ENCODE measurements at places on chromosomes 1 and 21. TPM values are rescaled to one million over a fixed set of nuclear protein-coding genes. Genes with fewer than 3 reads are reported as not detected.

DNA sequence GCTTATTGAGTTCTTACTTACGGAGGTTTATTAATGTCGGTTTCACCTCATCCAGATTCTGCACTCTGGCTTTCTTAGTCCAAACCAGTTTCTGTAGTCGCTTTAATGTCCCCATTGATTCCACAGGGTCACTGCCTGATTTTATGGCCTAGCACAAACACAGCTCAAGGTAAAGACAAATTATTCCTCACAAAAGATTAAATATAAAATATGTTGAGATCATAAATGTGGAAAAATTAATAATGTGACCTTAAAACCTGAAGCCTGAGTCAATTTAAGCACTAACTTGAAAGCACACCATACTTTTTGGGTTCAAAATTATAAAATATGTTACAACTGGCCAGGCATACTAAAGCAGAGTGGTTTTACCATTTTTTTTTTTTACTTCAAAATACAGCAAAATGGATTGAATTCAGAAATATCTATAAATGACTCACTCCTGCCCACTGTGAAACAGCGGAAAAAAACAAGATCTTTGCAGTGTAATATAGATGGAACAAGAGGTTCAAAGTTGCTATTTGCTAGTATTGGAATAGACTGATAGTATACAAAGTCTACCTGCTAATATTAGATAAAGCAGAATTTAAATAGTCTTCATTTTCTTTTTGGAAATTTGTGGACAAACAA is 37.6 kb upstream of the SAMSN1 start:
- no peak for DNase-seq

GRCh38 chr1:244154508-244154871 is 103.4 kb downstream of the ZBTB18 start:
- DNase-seq = no peak

- DNase-seq = no peak
These were observed 235.2 kb downstream of the TRABD2B start for GRCh38 chr1:47761974-47762373.

DNA sequence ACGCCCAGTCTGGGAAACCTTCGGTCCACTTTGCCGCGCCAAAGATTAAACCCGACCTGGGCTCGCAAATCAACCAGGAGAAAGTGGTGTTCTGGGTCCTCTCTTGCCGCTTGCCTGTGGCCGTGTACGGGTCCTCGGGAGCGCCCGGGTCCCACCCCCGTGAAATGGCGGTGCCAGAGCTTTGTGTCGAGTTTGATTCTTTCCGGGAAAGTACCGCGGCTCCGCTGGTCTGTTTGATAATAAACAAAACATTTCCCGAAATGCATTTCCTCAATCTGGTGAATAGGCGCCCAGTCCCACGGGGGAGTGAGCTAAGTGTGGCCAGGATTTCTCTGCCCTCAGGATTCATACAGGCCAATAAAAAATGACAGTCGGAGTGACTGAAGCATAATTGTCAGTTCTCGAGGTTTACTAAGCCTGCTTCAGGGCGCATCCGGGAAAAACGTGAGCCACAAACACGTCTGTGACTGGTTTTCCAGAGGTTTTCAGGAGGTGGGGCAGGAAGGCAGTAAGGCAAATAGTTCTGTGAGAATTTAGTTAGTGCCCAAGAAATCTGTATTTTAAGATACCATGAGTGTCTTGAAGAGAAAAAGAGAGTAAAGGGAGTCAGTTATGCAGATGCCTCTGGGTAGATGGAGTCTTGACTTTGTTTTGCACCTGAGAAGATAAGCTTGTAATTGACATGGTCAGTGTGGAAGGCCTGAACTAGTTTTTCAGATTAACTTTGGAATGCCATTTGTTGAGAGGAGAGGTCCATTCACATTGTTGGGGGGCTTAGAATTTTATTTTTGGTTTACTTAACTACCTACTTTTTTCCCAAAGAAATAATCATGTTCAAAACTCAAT is 675 bp downstream of the IFNAR1 start:
- peak; percentile 90 for DNase-seq

GRCh38 chr1:30403726-30404125 is 319.7 kb downstream of the MATN1 start:
- no peak for DNase-seq

The CELA2B gene
- not detected for total RNA-seq

GRCh38 chr1:117697220-117697781 is 91.5 kb downstream of the TENT5C start:
- DNase-seq = peak; percentile 65

The CAMK1G gene
- total RNA-seq = 0.11 TPM

DNA sequence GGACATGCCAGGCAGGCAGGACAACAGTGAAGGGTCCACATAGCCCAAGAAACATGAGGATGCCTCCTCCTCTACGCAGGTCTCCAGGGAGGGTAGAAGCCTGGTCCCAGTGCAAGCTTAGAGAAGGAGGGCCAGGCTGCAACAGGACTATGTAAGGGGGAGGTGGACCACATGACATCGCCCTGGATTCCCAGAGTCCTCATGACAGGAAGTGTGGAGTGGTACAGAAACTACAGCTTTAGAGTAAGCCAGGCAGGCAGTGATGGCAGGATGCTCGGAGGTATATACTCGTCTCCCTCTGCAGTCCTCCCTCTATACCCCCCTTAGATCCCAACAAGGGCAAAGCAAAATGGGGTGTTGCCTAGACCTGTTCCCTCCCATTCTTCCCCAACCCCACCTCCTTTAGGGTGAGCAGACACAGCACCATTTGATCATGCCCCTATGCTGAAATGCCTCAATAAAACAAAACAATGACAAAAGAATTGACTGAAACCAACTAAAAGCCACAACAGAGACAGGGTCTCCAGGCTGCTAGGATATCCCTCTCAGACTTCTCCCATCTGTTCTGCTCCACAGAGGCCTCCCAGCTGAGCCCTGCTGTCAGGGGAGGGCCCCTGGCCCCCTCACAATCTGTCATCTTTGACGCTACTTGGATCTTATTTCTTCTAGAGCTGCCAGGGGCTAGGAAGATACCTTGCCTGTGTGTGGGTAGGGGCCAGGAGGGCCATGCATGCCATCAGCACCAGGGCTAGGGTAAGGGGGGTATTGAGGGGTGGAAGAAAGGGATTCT is 13.1 kb downstream of the FAM78B start:
- no peak for DNase-seq

The PTAFR gene
- not detected for total RNA-seq

DNA sequence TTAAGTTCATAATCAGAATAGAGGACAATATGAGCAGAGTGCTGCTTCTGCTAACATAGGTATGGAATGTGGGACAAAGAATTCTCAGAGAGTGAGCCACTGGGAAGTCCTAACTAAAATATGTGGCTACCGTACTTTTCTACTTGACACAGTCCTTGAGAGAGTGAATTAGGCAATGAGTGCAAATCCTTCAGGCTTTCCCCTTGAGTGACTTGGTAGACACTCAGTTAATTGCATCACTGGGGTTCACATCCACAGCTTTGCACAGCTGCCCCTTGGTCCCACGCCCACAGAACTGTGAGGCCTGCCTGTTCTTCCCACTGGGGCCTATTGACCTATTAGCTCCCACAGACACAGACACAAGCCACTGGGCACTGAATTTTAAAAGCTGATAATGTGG is 40.5 kb upstream of the PAXBP1 start:
- DNase-seq = peak; percentile 55

- no peak for DNase-seq
These were observed 391.6 kb downstream of the PBX1 start for GRCh38 chr1:164950541-164950986.

GRCh38 chr1:247366926-247367645 is 35.4 kb upstream of the ZNF496 start:
- DNase-seq = no peak

The FBXO44 gene
- 20.6 TPM for total RNA-seq

The WRAP73 gene
- total RNA-seq = 15.7 TPM

The DNAJC28 gene
- total RNA-seq = 0.38 TPM

- no peak for DNase-seq
These were observed 314.1 kb downstream of the DISC1 start for GRCh38 chr1:231940701-231941100.

The ACKR1 gene
- total RNA-seq = not detected

- DNase-seq = no peak
These were observed 330.4 kb upstream of the BRINP3 start for GRCh38 chr1:190808035-190808434.

DNA sequence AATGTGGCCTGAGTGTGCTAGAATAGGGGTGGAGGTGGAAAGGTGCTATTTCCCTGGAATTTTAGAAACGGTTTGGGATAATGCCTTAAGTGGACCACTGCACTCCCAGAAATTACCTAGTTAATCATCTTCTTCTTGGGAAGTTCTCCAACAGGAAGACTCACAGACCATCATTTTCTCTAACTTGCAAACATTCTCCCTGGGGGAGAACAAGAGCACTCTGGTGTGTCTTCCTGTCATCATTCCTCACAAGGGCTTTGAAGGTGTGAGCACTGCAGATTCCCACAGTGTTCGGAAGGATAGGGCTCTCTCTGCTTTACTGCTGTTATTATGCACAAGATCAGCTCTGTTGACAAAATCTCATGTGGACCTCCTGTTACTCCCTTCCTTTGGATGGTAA is 54.9 kb upstream of the TSPAN2 start:
- DNase-seq = no peak

- peak; percentile 59 for DNase-seq
These were observed 65.8 kb upstream of the PRKACB start for GRCh38 chr1:84078108-84078841.

GRCh38 chr1:217867446-217867995 is 236.4 kb downstream of the SPATA17 start:
- no peak for DNase-seq

DNA sequence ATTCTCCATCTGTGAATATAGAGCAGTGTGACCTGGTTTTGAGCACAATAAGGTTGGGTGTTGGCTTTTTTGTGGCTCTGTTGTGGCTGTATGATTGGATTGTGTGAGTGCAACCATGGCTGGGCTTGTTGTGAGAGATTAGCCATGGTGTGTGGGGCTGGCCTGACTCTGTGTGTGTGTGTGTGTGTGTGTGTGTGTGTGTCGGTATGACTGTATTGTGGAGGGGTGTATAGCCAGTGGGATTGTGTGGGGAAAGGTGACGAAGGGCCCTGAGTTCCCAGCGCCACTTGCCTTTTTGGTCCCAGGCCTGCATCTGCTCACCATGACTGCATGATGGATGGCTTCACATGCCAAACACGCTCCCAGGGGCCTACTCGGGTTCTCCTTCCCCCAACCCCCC is 5.9 kb upstream of the SLC6A9 start:
- no peak for DNase-seq

- peak; percentile 8 for DNase-seq
These were observed 49.3 kb downstream of the CLCA4 start for GRCh38 chr1:86596224-86596623.

DNA sequence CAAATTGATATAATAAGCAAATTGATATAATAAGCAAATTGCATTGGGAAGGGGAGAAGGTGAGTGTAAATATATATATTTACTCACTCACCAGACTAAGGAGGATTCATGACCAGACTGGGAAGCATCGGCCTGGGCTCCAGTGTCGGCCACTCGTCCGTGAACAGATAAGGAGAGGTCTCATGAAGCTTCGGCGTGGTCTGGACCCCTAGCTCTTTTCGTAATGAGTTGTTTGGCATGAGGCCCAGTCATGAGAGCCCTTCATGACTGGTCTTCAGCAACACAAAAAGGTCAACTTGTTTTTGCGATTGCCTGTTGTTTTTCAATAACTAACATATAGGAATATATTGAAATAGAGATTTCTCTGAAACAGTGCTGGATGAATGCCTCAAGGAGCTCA is 222.9 kb upstream of the KCNK2 start:
- no peak for DNase-seq

The C1orf185 gene
- total RNA-seq = not detected

The SLC45A3 gene
- 1.2 TPM for total RNA-seq

The PCSK9 gene
- 0.11 TPM for total RNA-seq

GRCh38 chr1:5465281-5465711 is 526.9 kb downstream of the NPHP4 start:
- no peak for DNase-seq

DNA sequence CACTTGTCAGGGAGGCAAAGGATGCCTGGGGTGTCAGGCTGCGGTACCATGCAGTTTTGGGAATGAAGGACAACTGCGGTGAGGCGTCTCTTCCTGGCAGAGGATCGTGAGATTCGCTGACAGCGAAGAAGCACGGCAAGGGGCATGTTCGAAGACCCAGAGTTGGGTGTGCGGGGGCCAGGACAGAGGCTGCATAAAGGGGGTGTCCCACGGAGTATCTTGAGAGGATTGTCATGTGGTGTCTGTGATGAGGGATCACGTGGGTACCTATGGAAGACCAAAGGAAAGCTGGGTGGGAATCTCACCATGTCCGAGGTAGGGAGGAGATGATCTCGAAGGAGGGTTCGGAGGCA is 372 bp downstream of the SLC25A44 start:
- DNase-seq = peak; percentile 62

- peak; percentile 85 for DNase-seq
These were observed 27.6 kb upstream of the ZNF697 start for GRCh38 chr1:119675349-119676345.

- DNase-seq = peak; percentile 82
These were observed 5.5 kb downstream of the TSEN15 start for GRCh38 chr1:184056921-184057555.

- no peak for DNase-seq
These were observed 13.0 kb downstream of the FMN2 start for GRCh38 chr1:240104672-240105071.

- no peak for DNase-seq
These were observed 34.0 kb downstream of the ATP5PF start for GRCh38 chr21:25700741-25701140.

DNA sequence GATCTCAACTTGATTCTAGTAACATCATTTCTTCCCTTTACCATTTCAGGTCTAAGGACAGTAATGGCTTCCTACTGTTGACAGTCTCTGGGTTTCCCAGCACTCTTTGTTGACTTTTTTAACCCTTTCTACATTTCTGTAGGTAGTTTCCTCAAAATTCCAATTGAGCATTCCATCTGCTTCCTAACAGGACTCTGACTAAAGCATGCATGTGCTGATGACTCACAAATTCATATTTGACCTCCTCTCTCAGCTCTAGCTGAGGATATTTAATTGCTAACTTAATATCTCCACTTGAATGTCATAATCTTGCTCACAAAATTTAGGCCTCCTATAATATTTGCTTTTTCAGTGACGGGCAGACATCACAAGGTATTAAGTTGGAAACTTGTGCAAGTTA is 93.3 kb upstream of the ZNHIT6 start:
- DNase-seq = peak; percentile 47

DNA sequence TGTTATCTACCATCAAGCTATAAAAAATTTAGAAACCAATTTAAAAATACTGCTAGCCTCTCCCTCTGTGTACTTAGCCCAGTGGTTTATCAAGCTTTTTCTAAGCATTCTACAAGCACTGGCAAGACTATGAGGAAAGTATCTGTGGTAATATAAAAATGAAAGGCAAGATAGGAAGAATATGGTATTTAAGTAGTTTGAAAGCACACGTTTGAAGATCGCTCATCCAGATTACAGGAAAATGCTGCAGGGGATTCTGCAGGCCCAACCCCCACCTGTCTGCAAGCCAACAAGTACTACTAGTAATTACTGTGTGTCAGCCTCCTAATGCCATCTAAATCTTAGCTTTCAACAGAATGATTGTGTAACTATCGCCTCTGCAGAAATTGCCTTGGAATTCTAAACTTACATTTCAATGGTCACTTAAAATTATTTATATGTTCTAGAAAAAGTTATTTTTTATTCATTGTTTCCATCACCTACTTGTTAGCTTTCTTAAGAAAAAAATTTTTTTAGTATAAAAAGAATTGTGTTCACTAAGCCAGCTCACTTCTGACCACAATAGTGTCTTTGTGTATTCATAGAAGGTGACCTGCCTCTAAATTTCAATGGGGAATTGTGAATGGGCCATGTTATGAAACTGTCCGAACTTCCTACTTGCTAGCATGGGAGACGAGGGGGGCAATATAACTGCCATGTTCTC is 8.5 kb downstream of the ERRFI1 start:
- peak; percentile 64 for DNase-seq

GRCh38 chr1:239575113-239575512 is 188.7 kb downstream of the CHRM3 start:
- no peak for DNase-seq

The SLAMF8 gene
- total RNA-seq = not detected

Data from GM23248 (cell line).